ENCODE measurements at places on chromosomes 7 and 10.

DNA sequence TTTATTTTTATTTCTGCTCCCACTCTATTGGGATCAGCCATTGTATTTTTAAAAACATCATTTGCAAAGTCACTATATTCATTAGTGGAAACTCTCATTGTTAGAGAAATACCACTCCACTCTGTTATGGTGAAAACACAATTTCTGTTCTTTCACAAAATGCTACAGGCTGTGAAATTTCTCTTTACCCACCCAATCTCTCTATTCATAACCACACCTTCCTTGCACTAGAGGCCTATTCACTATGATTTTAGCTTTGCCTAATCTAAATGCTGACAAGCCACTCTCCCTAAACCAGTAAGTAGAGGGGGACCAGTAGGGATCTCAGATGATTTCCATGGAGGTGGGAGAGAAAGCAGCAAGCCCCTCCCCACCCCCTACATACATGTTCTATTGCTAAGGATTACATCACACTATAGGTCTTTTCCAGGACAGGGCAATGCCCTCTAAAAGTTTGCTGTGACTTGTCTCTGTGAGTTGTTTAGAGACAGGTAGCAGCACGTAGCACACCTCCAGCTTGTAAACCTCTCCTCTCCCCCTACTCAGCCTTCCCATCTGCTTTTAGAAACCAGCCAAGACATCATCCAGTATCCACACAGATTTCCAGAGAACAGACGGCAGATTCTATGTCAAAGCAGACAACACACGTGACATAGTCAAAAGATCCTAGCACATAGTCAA, 58.3 kb upstream of the PPP1R3C start:
- no peak for DNase-seq

DNA sequence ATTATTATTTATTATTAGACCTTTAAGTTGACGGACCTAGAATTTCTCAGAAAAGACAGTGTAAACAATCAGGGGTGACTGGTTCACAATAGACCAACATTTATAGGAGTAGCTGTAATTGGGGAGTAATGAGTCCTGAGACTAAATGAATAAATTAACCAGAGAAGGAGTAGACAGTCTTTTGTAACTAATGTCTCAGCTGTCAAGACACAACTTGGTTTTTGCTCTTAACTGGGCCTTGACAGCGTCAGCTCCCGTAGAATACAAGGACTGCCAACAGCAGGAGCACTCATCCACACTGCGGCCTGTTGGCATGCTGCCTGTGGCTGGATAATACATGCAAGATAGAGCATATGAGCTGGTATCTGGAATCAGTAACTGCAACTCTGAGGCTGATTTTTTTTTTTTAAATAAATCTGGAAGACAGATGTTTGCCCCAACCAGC, 123.9 kb downstream of the CACNA2D1 start:
- no peak for DNase-seq

GRCh38 chr7:142654398-142654797, 94.9 kb upstream of the PRSS1 start:
- no peak for DNase-seq

DNA sequence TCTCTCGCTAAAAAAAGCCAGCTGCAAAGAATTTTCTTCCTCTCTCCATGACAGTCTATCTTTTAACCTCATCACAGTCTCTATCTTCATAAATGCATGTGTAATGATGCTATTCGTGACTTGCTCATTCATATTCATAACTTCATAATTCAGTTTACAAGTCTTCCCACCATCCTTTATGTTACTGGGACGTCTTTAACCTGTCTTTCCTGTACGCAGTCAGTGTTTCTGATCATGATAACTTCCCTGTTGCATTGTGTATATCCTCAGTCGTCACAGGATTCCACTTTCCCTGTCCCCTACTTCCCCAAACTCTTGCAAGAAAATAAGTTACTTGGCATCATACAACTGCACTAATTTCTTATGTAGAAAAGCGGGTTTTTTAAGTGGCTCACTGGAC, 165.6 kb upstream of the ASAH2 start:
- DNase-seq = no peak

- DNase-seq = no peak
Observed at GRCh38 chr10:100901051-100901450, 11.7 kb upstream of the SLF2 start.

DNA sequence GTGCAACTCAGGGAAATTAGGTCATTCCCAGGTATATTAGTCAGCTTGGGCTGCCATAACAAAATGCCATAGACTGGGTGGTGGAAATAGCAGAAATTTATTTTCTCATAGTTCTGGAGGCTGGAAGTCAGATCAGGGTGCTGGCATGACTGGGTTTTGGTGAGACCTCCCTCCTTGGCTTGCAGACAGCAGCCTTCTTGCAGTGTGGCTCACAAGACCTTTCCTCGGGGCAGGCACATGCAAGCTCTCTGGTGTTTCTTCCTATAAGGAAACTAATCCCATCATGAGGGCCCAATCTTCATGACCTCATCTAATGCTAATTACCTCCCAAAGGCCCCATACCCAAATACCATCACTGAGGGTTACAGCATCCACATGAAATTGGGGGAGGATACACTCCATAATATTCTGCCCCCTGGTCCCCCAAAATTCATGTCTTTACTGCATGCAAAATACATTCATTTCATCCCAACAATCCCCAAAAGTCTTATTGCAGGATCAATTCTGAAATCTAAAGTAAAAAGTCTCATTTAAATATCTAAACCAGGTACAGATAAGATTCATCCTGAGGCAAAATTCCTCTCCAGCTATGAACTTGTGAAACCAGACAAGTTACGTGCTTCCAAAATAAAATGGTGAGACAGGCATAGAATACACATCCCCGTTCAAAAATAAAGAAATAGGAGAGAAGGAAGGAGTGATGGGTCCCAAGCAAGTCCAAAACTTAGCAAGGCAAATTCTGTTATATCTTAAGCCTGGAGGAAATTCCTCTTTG, 17.4 kb upstream of the CBLL1 start:
- no peak for DNase-seq

Measured in activated CD4-positive, CD25-positive, alpha-beta regulatory T cell (primary cell).